ENCODE measurements at places on chromosomes 5 and 9.
A peak's percentile ranks its signal among the peaks of the same experiment; 100 is the strongest.

DNA sequence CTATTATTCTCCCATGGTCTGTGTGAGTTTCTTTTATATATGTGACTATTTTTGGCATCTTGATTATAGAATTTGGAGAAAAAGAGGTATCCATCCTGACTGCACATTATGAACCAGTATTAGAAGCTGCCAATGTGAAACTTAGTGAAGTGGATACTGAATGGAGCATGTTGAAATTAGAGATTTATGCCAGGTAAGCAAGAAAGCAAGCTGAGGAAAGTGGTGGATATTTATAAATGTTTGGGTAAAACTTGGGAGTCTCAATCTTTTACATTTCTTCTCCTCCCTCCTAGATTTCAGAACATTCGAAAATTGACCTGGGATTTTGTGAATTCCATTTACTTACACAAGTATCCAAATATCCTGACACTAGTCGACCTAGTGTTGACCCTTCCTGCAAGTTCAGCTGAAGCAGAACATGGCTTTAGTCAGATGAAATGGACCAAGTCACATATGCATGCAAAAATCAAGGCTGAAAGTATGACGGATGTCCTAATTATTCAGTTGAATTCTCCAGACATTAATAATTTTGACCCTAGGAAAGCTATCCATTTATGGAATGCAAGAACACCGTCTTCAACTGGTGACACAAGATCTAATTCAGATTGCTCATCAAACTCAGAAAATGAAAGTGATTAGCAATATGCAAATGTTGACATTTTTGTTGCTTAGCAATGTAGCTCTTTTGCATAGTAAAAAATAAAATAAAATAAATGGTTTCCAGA is 66.8 kb upstream of the IL7R start:
- DNase-seq = peak; percentile 18

- no peak for DNase-seq
Measured at GRCh38 chr9:36831381-36832161, 202.5 kb downstream of the PAX5 start.

GRCh38 chr9:1709347-1709746 is 305.8 kb upstream of the SMARCA2 start:
- peak; percentile 16 for DNase-seq

GRCh38 chr5:169013846-169014245 is 287.1 kb downstream of the SLIT3 start:
- DNase-seq = no peak

GRCh38 chr5:174348311-174348981 is 302.9 kb downstream of the NSG2 start:
- DNase-seq = no peak

- no peak for DNase-seq
Measured at GRCh38 chr9:85427772-85428171, 314.0 kb downstream of the AGTPBP1 start.

DNA sequence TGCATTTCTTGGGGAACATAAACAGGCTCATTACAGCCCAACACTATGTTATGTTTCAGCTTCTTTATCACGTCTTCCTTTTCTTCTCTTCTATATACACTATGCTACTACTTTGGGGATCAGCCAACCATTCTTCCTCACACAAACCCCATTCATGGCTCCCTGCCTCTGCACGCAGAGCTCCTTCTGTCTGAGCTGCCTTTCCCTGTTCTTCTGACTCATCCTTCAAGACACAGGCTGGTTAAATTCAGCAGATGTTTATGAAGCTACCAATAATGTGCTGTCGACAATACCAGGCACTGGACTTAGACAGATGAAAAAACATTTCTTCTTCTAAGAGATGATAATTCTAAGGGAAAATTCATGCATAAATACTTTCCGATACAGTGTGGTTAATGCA is 102.5 kb upstream of the TXNDC8 start:
- DNase-seq = peak; percentile 81

- DNase-seq = no peak
Measured at GRCh38 chr5:92678640-92679039, 902.4 kb downstream of the NR2F1-AS1 start.

DNA sequence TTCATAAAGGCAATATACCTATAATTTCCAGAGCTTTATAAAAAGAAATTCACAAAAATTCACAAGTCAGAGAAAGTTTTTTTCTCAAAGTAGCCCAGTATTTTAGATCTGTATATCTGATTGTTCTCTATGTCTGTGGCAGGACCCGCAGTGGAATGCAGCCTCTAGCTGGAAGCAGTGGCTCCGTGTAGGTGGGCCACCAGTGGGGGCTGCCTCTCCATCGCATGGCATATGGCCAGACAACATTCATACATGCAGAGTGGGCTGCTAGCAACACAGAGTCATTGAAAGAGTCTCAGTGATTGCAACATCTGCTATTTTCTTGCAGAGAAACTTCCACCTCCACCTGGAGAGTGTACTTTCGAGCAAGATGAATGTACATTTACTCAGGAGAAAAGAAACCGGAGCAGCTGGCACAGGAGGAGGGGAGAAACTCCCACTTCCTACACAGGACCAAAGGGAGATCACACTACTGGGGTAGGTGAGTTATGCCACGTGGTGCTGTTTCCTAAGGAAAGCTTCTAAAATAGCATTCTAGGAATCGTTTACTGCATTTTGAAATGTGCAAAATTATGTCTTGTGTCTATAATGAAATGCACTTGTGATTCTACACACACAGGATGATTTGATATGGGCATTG is 88.5 kb upstream of the SMC5 start:
- no peak for DNase-seq

- DNase-seq = peak; percentile 12
Measured at GRCh38 chr5:120624021-120624563, 160.0 kb downstream of the PRR16 start.

- peak; percentile 43 for DNase-seq
Measured at GRCh38 chr5:132753135-132753987, 6.1 kb downstream of the CCNI2 start.

DNA sequence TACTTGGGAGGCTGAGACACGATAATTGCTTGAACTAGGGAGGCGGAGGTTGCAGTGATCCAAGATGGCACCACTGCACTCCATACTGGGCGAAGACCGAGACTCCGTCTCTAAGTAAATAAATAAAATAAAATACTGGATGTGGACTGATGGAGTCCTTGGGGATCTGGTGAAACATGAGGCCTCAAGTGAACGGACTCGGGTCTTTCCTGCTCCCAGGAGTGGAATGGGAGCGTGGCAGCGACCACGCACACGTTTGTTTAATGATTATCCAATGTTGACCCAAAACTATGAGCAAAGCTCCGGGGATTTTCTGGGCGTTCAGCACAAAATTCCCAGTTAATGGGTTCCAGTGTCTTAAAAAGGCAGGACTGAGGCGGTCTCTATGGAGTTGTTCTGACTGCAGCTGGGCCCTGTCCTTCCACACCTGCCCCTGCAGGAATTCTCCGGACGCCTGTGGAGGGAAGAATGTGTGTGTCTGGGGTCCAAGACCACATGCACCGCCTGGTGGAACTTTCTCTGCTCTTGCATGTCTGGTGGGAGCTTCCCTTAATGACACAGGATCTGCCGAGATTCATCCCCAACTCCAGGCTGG is 26.6 kb downstream of the NEK6 start:
- no peak for DNase-seq

GRCh38 chr5:68547622-68548021 is 332.1 kb downstream of the PIK3R1 start:
- no peak for DNase-seq

DNA sequence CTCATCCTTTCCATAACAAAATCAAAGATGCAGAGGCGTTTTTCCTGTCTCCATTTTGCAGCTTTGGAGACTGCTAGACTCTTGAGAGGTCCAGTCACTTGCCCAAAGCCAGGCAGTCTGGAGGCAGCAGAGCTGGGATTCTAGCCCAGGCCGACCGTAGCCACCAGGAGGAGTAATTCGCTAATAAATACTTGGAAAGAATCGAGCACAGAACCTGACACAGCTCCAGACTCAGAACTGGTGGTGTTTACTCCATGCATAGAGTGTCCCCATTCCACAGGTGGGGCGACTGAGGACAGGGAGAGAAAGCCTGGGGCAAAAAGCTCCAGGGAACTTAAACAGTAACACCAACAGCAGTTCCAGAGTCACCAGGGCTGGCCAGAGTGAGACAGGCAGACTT is 10.7 kb upstream of the CERCAM start:
- peak; percentile 67 for DNase-seq

DNA sequence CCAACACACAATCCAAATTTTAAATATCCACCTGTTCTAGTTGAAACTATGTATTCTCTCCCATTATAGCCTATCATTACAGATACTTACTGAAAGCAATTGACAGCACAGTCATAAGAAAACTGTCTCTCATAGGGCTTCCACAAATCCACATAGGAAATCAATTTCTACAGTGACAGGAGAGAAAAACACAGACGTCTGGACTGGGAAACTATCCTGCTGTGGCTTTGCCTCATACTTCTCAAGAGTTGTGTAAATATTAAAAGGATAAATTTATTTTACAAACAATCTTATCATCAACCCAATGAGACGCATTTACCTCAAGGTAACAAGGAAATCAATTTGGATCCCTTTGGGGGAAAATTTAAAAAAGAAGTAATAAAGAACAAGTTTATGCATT is 517.5 kb downstream of the EFNA5 start:
- DNase-seq = no peak
